ENCODE measurements at places on chromosomes 11 and 22.

- DNase-seq, result no peak
These were observed 167.2 kb downstream of the SWAP70 start for GRCh38 chr11:9831122-9831521.

DNA sequence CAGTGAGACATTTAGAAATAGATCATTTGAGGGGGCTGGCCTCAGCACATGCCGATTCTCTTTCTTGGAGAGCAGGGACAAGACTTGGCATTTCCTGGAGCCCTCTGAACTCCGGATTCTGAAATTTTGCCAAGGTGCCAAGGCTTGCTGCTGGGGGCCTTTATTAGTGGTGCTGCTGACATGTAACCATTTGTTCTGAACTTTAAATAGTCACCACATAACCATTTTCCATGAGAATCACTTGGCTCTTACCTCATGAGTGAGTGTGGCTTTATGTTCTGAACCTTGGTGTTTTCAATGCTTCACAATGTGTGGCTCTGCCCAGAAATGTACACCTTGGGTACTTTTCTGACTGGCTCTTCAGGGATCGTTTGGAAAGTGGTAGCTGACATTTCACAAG is 33.3 kb downstream of the SYT13 start:
- DNase-seq, result no peak

- peak; percentile 91 for DNase-seq
These were observed 2.8 kb upstream of the LZTR1 start for GRCh38 chr22:20979243-20979809.

GRCh38 chr11:24872651-24873311 is 375.9 kb downstream of the LUZP2 start:
- DNase-seq, result no peak

DNA sequence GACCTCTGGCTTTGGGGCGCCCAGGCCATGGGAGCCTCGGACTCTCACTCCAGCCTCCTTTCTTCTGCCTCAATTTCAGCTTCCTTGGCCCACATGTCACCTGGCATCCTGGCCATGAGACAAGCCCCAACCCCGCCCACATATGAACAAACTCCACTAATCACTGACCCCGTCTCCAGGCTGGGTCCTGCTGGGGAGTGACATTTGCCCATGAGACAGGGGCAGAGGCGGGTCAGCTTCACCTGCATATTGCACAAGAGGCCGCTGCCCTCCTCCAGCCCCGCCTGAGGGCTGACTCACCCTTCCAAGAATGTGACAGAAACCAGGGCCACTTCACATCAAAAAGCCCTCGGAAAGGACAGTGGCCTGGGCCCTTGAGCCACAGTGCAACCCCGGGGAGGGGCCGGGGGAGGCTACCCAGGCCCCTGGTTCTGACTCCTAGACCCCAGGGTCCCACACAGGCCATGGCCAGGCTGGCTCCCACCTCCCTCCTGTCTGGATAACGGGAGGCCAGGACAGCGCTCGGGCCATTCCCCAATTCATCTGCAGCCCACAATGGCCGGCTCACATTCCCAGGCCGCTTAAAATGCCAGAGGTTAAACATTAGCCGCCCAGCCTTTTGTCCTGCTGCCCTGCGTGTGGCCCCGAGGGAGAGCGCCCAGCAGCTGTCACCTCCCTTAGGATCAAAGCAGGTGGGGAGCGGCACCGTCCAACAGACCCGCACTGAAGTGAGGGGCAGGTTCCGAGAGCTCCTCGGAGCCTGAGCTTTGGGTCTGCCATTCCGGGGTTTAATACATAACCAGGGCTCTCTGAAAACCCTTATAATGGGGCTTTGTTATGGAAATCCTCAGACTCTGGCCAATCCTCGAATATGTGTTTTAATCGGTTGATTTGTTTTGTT is 42.3 kb downstream of the TRMU start:
- DNase-seq, result no peak

DNA sequence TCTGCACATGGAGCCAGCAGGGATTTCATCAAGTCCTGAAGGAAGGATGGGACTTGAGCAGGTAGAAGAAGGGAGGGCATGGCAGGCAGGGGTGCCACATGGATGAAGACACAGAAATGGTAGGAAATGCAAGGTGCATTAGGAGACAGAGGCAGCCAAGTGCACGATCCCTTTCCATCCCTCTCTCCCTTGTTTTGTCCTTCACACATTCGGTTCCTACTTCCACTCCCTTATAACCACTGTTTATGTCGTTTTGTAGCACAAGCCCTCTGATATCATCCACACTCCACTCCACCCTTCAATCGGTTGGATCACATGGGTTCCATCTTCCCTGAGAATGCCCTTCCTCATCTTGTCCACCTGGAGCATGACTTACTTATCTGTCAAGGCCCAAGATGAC is 35.2 kb downstream of the IFT27 start:
- no peak for DNase-seq

DNA sequence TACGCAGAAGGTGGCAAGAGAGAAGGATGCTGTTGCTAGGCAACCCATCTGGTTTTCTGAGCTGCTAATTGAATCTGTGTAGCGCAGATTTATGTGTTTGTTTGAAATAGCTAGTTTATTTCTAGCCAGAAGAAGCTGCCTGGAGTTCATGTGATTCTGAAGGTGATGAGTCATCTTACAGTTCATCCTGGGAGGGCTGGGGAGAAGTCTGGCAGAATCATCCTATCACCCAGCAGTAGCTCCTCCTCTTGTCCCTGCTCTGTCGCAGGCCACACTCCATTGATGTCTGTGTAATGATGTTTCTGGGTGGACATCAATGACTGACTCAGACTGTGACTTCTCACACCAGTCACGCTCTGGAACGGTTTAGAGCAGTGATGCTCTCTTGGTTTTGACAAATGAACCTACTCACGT is 4.8 kb upstream of the FBXO7 start:
- DNase-seq, result no peak

DNA sequence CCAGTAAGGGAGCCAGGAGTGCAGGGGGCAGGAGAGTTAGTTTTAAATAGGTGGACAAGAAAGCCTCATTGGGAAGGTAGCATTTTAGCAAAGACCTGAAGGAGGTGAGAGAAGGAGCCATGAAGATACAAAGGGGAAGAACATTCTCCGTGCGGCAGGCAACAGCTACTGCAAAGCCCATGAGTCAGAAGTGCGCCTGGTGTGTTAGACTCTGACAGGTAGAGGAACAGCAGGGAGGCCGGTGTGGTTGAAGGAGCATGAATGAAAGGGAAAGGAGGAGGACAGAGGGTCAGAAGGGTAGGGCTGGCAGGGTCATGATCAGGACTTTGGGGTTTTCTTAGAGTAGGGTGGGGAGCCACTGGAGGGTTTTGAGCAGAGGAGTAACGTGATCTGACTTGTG is 34.5 kb upstream of the PAMR1 start:
- no peak for DNase-seq

DNA sequence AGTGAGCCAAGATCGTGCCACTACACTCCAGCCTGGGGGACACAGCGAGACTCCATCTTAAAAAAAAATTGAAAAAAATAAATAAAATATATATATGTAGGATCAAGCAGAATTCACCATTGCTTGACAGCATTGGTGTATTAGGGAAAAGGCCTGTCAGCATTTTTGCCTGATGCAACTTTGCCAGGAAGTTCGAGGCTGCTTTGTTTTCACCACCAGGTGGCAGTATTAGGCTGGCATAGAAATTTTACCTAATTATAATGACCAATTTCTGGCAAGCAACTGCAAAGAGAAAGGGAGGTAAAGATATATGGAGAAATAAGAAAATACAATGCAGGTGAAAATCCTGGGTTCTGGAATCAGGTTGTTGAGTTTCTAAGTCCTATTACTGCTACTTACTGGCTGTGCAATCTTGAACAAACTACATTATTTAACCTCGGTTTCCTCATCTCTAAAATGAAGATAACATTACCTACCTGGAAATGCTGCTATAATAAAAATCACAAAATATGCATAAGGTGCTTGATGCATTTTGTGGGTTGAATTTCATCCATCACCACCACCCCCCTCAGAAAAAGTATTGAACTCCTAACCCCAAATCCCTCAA is 24.7 kb downstream of the LAYN start:
- peak; percentile 56 for DNase-seq
